ENCODE measurements at places on chromosomes 12 and 14.

GRCh38 chr14:71541973-71542690, 390.1 kb upstream of the RGS6 start:
- DNase-seq = no peak

DNA sequence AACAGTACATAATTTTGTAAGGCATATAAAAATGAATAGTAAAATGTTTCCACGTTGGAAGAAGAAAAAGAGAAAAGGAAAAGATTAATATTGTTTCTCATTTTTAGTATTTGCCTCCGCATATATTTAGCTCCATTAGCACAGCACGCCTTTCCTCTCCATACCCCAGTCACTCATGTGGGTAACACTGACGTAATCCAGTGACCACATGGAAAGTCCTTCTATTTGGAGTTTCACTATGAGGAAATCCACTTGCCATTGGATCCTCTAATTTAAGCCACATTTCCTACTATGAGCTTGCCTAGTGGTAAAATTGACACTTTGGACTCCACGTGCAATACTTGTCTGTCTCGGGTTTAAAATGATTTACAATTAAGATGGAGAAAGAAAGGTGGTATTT, 5.7 kb upstream of the SLCO1A2 start:
- DNase-seq = no peak

GRCh38 chr14:103529383-103530365, 678 bp downstream of the TRMT61A start:
- no peak for DNase-seq

GRCh38 chr12:78981-79380, 12.4 kb downstream of the IQSEC3 start:
- DNase-seq = no peak

DNA sequence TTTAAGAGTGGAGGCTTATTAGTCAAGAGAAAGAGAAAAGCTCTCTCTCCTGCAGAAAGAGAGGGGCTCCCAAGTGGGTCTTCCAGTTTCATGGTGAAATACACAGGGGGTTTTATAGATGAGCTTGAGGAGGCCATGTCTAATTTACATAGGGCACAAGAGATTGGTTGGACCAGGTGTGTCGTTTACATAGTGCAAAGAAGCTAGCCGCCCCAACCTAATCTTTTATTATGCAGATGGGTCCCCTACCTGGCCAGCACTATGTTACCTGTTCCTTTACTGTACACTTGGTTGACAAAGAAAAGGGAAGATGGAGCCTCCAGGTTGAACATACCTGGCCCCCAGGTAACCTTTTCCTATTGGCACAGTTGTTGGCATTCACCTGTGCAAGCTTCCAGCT, 195.0 kb downstream of the PIK3C2G start:
- no peak for DNase-seq

Data from GM10248 (cell line).